ENCODE measurements at places on chromosomes 12 and 14. TPM values are rescaled to one million over a fixed set of nuclear protein-coding genes. Genes with fewer than 3 reads are reported as not detected.

GPR137C gene
- total RNA-seq = 0.44 TPM

SLC25A21 gene
- 2.9 TPM for total RNA-seq

BTBD7 gene
- total RNA-seq = 28.0 TPM

PRIMA1 gene
- total RNA-seq = not detected

LMO3 gene
- 16.4 TPM for total RNA-seq

PIWIL1 gene
- not detected for total RNA-seq

PRH2 gene
- total RNA-seq = 0.50 TPM

CRY1 gene
- total RNA-seq = 15.8 TPM

PKP2 gene
- total RNA-seq = 0.12 TPM

STYK1 gene
- total RNA-seq = 0.66 TPM

CFAP54 gene
- total RNA-seq = 5.4 TPM
